ENCODE measurements at places on chromosomes 1 and 21. TPM values are rescaled to one million over a fixed set of nuclear protein-coding genes. Genes with fewer than 3 reads are reported as not detected.
A peak's percentile ranks its signal among the peaks of the same experiment; 100 is the strongest.

The SLFNL1 gene
- total RNA-seq = 0.09 TPM

The ERG gene
- total RNA-seq = 9.9 TPM

The WDR26 gene
- total RNA-seq = 88.6 TPM

The RAB25 gene
- total RNA-seq = not detected

The TNNI3K gene
- not detected for total RNA-seq

The CLSTN1 gene
- total RNA-seq = 53.0 TPM

DNA sequence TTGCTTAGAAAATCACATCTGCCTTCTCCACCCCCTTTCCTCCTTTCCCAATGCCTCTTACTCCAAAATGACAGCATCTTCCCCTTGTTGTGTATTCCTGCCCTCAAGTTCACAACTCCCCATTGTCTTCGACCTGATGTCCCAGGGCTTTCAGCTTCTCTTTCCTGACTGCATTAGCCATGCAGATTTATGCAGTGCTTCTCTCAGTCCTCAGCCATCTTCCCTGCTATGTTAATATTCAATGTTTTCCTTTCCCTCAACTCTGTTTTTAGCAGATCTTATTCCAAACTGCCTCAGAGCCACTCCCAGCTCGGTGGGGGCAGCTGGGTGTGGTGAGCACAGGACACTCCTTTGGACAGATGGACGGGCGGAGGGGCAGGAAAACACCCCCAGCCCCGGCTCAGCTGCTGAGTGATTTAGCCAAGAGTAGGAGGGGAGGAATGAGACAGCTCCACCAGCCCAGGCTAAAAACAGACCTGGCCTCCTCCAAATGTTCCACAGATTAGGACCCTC lies 71.0 kb downstream of the CD2 start:
- no peak for DNase-seq

DNA sequence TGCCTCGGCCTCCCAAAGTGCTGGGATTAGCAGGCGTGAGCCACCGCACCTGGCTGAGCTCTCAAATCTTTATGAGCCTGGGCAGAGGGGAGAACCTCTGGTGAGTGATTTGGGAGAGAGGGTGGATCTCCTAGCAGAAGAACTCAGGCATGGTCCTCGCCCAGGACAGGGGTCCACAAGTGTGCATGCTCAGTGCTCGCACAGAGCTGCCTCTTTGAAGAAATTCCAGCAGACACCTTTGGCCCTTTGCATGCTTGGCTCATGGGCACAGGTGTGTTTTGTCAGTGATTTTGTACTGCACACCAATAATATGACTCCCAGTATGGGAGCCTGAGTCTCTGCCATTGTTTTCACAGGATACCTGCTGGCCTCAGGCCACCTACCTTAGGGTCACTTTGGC lies 11.8 kb upstream of the PRAMEF12 start:
- DNase-seq = no peak

GRCh38 chr1:62426237-62426636 lies 10.6 kb upstream of the USP1 start:
- no peak for DNase-seq

DNA sequence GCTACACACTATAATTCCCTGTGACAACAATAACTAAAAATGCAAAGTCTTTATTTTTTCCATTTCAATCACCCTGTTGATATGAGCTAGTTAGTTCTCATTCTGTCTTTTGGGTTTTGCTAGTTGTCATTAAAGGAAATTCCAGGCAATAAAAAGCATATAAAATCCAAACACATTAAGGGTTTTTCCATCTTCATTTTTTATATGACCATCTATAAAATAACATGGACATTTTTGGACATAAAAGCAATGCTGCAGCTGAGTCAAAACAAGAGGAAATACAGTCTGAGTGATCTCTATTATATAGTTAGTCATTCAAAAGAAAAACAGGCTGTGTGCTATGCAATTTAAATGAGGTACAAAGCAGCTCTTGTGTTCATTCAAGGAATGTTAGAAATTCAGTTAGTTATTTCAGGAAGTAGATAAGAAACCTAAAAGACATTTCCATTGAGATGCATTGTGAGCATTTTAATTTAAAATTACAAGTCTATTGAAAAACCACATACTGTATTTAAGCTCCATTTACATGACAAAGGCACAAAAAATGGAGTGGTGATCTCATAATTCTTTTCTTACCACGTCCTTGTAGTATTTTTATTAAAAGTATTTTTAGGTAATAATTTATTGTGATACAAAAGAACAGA lies 67.3 kb upstream of the BCL10 start:
- DNase-seq = peak; percentile 82

GRCh38 chr1:229339520-229339919 lies 3.3 kb downstream of the CCSAP start:
- DNase-seq = no peak

DNA sequence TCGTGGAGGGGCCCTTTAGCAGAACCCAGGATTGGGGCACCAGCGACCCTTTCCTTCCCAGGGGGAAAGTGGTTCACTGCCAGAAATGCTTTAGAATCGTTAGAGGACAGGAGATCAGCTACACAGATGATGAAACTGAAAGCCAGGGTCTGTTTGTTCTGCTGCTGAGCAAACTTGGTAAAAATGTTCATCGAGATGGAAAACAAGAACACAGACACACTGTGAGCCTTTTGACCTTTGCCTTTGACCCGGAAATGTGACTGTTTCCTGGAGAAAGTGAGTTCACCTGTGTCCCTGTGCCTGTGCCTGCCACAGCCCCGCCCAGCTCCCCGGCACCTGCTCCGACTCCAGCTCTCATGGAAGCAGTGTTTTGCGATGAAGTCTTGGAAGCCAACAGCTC lies 234.3 kb downstream of the CAMTA1 start:
- no peak for DNase-seq

Measured in fibroblast of the aortic adventitia (primary cell).